ENCODE measurements at places on chromosomes 2 and 18.

- DNase-seq = no peak
These were observed 124.4 kb downstream of the ARL4C start for GRCh38 chr2:234372506-234372905.

- DNase-seq = peak; percentile 47
These were observed 45.3 kb downstream of the RBKS start for GRCh38 chr2:27844821-27845255.

DNA sequence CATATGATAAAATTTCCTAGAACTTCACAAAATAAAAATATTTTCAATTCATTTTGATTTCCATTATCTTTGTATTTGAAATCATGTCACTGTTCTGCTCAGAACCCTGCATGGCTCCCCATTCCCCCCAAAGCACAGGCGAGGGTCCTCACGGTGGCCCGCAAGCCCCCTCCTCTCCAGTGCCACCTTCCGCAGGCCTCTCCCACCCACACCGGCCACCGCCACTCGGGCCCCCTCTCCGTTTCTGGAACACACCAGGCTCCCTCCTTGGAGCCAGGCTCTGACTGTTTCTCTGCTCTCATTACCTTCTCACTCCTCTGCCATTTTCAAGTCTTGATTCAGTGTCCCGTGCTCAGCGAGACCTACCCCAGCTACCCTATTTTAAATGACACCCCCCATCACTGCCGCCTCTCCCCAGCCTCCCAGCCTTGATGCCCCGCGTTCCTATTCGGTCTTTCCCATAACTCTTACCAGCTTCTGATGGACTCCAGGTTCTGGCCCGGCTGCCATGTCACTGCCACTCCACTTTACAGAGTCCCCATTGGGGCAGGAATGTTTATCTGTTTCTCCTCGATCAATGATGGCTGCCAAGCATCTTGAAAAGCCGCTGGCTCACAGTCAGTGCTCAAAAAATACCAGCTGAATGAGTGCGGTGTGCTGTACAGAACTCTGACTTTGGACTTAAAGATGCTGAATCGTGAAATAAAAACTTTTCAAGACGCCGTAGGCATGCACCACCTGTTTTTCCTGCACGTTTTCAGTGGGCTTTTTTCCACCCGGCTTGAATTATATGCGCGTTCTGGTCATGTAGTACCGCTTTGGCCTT, 201.0 kb downstream of the GBX2 start:
- no peak for DNase-seq

- DNase-seq = peak; percentile 41
These were observed 160.8 kb downstream of the AGPS start for GRCh38 chr2:177553176-177553884.

DNA sequence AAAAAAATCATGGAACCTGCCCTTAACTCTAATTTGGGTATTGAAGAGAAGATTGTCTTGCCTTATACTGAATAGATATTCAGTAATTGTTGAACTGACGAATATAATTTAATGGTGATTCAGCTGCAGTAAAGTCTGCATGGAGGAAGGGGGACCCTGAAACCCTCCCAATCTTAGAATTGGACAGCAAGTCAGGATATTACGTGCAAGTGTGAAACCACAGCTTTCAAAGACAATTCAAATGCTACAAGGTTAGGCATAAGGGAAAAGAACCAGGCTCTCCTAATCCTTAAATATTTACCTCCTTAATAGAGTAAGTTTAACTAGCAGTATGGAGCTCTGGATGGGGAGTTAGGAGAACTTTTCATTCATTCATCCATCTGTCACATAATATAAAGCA, 226.9 kb upstream of the TNP1 start:
- no peak for DNase-seq

GRCh38 chr2:215635071-215635787, 199.4 kb upstream of the FN1 start:
- no peak for DNase-seq

DNA sequence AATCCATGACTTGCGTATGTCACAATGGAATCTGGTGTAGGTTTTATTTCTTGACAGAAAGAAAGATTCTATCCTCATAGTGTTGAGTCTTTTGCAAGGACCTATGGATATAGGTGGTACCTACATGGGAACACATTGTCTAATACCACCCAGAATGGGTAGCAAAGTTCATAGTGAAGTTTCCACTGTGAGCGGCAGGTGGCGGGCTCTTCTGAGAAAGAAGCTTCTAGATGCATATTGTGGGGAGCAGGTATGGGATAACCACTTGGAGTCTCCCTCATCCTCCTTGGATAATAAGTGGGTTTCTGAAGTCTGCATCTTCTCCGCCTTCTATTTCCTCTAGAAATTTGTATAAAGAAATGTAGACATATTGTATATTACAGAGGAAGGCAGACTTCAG, 44.9 kb downstream of the LINC00305 start:
- peak; percentile 4 for DNase-seq

GRCh38 chr18:71329114-71329513, 1040.3 kb downstream of the SOCS6 start:
- no peak for DNase-seq

DNA sequence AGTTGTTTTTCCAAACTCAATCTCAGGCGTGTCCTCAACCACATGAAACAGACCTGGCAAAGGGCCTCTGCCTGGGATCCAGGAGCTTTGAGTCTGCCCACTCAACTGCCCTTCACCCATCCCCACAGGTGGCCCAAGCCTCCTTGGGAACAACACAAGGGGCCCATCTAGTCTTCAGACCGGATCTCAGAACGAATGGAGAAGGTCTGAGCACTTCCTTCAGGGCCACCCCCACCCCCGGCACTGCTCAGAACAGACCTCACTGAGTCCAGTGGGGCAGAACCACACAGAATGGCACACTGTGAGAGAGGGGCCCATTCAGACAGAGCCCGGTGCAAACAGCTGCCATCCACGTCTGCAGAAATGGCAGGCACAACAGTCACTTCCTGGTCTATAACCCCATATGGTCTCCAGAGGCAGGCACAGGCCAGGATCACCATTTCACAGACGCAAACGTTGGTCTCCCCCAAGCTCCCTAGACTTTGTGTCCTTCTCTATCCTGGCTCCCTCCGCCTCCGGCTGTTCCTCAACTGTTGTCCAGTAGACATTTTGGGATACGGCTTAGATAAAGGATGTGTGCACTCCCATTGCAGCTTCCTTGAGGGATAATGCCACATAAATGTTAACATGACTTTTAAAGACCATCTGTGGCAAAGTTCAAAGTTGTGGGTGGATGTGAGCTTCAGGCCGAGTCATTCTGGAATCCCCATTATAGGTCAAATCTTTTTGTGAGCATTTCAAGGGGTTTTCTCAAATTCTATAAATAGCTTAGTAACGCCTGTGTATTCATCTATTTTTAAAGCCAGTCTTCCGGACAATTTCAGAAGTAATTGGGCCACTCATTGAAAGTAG, 149.7 kb downstream of the SMAD7 start:
- DNase-seq = no peak

GRCh38 chr2:155895016-155895415, 437.5 kb downstream of the NR4A2 start:
- no peak for DNase-seq

DNA sequence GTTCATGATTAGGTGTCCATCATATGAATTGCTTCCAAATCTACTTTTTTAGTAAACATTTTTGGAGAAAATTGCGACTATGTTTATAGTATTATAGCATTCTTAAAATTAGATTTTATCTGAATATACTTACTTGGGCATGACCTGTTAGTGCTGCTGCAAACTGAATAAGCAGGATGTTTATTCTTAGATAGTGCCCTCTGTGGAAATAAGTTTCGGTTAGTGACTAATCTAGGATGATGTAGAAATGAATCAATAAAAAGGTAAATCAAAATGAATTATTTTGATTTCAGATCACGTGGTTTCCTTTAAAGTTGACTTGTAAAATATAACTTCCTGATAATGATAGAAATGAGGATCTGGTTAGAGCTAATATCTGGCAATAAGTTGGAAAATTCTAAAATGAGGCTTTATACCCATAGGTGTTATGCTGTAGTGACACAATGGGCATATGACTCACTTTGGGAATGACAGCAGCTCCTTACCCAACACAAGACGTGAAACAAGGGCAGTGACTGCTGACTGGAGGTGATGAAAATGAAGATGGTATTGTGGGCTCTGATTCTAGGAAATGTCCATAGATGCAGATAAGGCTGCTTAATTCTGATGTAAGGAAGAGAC, 165.8 kb upstream of the TCF4 start:
- no peak for DNase-seq

DNA sequence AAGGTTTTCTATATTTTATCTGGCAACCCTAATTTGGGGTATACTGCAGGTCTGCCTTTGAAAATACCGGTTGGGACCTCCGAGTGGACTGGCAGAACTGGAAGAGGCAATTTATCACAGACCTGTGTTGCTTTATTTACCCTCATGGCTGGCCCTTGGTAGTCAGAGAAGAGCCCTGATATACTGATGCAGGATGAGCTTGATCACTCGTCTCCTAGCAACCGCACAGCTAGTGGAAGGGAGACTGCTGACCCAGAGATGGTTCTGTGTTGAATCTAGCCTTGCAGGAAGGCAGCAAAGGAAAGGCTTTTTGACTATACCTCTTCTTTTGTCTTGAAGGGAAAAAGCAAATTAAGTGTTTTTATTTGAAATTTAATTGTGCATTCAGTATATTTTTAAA, 154.7 kb downstream of the EML6 start:
- no peak for DNase-seq

- DNase-seq = no peak
These were observed 634.9 kb downstream of the EPHA4 start for GRCh38 chr2:220937245-220937644.

DNA sequence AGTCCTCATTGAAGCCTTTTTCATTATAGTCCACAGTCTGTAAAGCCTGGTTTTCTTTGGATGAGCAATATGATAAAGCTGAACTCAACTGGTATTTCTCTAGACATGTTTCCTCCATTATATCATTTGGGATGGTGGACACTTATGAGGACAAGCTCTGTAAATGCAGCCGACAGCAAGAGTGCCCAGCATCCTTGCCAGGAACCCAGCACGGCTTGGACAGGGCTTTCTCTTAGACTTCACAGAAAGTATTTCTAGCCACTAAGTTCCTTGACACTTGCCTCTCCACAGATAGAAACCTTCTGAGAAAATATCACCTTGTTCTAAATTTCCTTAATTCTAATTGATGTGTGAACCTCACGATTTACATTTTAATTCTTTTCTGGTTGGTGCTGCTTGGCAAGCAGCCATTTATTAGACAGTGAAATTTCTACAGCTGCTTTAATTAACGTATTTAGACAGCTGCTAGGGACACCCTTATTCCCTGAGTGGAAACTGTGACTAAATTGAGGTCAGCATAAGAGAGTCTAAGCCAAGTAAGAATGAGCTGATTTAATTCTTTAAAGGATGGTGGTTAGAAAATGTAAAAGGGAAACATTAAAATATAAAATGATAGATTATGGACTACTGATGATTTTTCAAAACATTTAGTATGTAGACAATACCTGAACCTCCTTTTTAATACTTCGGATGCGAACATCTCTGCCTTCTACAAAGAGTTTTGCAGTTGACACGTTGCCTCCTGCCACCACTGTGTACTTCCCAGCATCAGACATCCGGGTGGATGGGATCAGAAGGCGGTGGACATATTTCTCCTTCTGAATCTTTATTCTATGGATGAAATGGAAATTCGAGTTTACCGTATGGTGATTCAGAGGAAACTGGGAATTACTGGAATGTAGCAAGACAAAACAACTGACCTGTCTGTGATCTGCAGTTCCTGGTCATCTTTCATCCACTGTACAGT, 39.8 kb downstream of the TTN start:
- no peak for DNase-seq

GRCh38 chr2:207286106-207286505, 120.4 kb upstream of the KLF7 start:
- DNase-seq = no peak

DNA sequence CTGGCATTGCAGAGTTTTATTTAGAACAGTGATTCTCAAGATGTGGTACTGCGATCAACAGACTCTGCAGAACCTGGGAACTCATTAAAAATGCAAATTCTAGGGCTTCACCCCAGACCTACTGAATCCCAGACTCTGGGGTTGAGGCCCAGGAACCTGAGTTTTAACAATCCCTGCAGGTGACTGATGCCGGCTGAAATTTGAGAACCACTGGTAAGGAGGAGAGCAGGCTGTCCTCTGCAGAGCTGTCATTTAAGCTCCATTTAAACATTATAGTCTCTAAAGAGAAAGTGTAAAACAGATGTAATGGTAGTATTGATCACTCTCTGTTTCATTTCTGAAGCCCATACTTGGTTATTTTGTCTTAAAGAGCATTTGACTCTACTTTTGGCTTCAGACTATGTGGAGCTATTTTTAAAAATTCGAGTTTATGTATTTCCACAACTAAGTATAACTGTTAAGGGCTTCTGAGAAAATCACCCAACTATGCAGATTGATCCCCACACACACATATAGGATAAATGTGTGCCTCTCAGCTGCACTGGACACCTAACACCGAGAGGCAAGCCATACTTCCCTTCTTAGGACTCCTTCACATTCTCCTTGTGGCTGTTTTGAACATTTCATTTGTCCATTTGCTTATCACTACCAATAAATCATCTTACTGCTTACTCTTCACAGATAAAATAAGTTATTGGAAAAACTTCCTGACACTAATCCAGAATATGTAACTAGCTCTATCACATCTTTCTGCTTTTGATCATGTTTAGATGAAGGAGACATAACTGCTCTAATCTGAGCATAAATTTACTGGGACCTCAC, 487.5 kb downstream of the DLGAP1 start:
- DNase-seq = no peak

DNA sequence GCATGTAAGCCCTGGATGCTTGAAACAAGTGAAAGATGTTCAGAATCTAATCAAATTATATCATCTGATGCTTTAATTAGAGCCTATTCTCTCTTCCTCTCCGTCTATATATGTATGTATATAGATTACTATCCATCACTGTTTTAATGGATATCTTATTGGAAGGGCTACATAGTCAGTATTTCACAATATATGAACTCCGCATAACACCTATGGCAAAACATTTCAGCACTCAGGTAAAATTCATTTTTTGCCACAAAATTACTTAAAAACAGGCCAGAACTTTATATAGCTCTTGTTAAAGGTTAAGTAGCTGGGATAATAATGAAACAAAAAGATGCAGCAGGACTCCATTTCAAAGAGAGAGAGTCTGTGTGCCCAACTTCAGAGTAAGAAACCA, 1.2 kb downstream of the PJVK start:
- no peak for DNase-seq

- no peak for DNase-seq
These were observed 238.0 kb upstream of the COPS8 start for GRCh38 chr2:236847538-236848263.

GRCh38 chr2:174020926-174021662, 55.9 kb upstream of the SP3 start:
- DNase-seq = no peak

All from choroid plexus epithelial cell (primary cell).